Suprapubic skin (tissue), 4 donors: ENCODE measurements at places on chromosomes 3 and 15. TPM values are rescaled to one million over a fixed set of nuclear protein-coding genes. Genes with fewer than 3 reads are reported as not detected.

- H3K36me3 ChIP-seq, result no peaks in the 10 kb centered on the region
- H3K4me1 ChIP-seq, result no peaks in the 10 kb centered on the region
- H3K27me3 ChIP-seq, result no peaks in the 10 kb centered on the region
- no peak for DNase-seq
- no peak overlapping the region for H3K4me3 ChIP-seq
Observed at GRCh38 chr15:30033763-30034162, 49.0 kb upstream of the GOLGA8J start.

The BNC1 gene
- total RNA-seq, result 72.4 TPM

DNA sequence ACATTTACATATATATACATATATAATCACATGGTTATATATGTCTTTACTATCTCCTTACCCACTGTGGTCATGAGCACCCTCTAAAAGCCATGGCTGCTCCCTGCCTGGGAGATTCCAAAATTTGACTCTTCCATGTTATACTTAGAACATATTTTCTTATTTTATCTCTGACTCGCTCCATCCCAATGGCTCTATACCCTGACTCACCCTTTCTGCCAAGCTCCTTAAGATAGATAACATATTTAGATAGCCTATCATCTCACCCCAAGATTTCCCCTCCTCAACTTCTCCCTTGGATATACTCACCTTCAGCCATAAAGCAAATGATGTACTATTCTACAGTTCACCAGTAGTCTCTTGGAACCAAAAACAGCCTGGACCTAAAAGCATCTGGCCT lies 65.1 kb downstream of the CD200R1L start:
- H3K27ac ChIP-seq, result no peak overlapping the region
- H3K4me1 ChIP-seq, result peaks cover 40% of the 10 kb centered on the region
- no peak overlapping the region for H3K4me3 ChIP-seq
- no peaks in the 10 kb centered on the region for H3K36me3 ChIP-seq
- no peak for DNase-seq
- no peaks in the 10 kb centered on the region for H3K27me3 ChIP-seq

The FRMD4B gene
- 53.8 TPM for total RNA-seq

The KBTBD13 gene
- not detected for total RNA-seq

GRCh38 chr3:76245622-76246021 lies 460.3 kb upstream of the ZNF717 start:
- DNase-seq, result no peak
- H3K36me3 ChIP-seq, result no peaks in the 10 kb centered on the region
- H3K4me1 ChIP-seq, result no peaks in the 10 kb centered on the region
- no peak overlapping the region for H3K4me3 ChIP-seq
- H3K27ac ChIP-seq, result no peak overlapping the region
- no peaks in the 10 kb centered on the region for H3K27me3 ChIP-seq

DNA sequence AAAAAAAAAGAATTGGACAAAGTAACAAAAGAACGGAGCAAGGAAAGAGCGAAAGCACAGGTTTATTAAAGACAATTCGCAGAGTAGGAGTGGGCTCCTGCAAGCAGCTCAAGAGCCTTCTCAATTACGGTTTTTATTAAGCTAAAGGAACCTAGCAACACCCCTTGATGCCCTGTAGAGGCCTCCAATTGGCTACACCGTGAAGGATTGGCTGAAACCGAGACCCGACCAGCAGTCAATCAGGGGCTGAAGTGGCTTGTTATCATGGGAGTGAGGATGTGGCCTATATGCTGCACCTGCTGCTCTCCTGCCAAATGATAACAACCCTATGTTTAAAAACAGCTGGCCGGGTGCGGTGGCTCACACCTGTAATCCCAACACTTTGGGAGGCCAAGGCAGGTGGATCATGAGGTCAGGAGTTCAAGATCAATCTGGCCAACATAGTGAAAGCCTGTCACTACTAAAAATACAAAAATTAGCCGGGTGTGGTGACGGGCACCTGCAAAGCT lies 20.4 kb upstream of the AP3B2 start:
- no peak overlapping the region for H3K4me3 ChIP-seq
- H3K27me3 ChIP-seq, result no peaks in the 10 kb centered on the region
- no peak for DNase-seq
- H3K27ac ChIP-seq, result no peak overlapping the region
- no peaks in the 10 kb centered on the region for H3K4me1 ChIP-seq
- no peaks in the 10 kb centered on the region for H3K36me3 ChIP-seq

- no peaks in the 10 kb centered on the region for H3K27me3 ChIP-seq
- H3K36me3 ChIP-seq, result no peaks in the 10 kb centered on the region
- H3K27ac ChIP-seq, result no peak overlapping the region
- no peak for DNase-seq
Observed at GRCh38 chr3:81045976-81046375, 715.5 kb downstream of the GBE1 start.

DNA sequence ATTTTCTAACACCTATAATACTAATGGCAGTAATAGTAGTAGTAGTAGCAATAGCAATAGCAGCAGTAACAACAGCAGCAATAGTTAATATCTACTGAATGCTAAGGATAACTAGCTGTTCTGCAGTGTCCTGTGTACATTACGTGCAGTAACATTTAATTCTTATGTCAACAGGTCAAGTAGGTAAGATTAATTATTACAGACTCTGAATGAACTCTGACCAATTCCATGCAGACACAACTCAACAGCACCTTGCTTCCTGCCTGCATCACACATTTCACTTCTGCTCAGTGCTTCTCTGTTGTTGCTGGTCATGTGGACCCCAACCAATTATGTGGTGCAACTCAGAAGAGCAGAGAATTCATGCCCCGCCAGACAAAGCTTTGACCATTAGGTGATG lies 39.9 kb upstream of the ARHGEF26 start:
- H3K4me1 ChIP-seq, result no peaks in the 10 kb centered on the region
- no peaks in the 10 kb centered on the region for H3K36me3 ChIP-seq
- no peaks in the 10 kb centered on the region for H3K27me3 ChIP-seq
- DNase-seq, result no peak
- no peak overlapping the region for H3K27ac ChIP-seq

DNA sequence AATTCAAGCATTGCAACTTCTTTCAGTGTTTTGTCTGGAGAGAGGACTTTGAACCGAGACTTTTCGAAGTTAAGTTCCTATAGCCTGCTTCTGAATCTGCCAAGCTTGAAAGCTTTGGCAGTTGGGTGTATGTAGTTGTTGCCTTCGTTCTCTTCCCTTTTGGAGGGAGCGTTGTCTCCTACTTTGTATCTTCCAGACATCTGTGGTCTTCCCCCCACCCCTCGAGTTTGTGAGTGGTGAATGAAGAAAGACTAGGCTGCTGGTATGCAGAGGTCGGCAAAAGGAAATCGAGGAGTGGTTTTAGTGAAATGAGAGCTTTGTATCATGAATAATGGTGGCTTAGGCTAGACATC lies 1.3 kb downstream of the CTNNB1 start:
- peak overlapping the region; percentile 98 for H3K4me3 ChIP-seq
- no peaks in the 10 kb centered on the region for H3K36me3 ChIP-seq
- DNase-seq, result no peak
- peak overlapping the region; percentile 100 for H3K27ac ChIP-seq

- no peaks in the 10 kb centered on the region for H3K27me3 ChIP-seq
- H3K4me3 ChIP-seq, result no peak overlapping the region
- no peak overlapping the region for H3K27ac ChIP-seq
- no peaks in the 10 kb centered on the region for H3K4me1 ChIP-seq
- DNase-seq, result no peak
- H3K36me3 ChIP-seq, result no peaks in the 10 kb centered on the region
Observed at GRCh38 chr3:150789451-150789850, 26.5 kb upstream of the SIAH2 start.

The SAMMSON gene
- 0.89 TPM for total RNA-seq

DNA sequence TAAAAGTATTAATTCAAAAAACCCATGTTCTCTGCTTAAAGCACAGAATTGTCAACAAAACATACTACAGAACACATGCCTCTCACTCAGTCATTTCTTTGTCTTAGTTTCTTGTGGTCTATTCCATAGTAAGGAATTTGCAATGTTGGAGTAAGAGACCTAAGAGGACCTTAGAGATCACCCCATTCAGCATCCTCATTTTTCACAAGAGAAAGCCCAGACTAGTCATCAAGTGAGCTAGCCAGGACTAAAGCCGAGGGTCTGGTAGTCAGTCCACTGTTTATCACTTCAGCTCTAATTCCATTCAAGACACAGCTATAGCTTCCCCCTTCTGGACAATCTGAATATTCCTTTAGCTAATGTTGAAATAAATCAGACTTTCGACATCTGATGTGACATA lies 601.1 kb downstream of the FHIT start:
- no peak for DNase-seq
- H3K36me3 ChIP-seq, result no peaks in the 10 kb centered on the region
- H3K27me3 ChIP-seq, result no peaks in the 10 kb centered on the region
- no peak overlapping the region for H3K4me3 ChIP-seq
- no peaks in the 10 kb centered on the region for H3K4me1 ChIP-seq
- H3K27ac ChIP-seq, result no peak overlapping the region

The MYL3 gene
- total RNA-seq, result not detected

The EIF4E3 gene
- total RNA-seq, result 14.0 TPM

The ABHD17C gene
- 15.6 TPM for total RNA-seq

DNA sequence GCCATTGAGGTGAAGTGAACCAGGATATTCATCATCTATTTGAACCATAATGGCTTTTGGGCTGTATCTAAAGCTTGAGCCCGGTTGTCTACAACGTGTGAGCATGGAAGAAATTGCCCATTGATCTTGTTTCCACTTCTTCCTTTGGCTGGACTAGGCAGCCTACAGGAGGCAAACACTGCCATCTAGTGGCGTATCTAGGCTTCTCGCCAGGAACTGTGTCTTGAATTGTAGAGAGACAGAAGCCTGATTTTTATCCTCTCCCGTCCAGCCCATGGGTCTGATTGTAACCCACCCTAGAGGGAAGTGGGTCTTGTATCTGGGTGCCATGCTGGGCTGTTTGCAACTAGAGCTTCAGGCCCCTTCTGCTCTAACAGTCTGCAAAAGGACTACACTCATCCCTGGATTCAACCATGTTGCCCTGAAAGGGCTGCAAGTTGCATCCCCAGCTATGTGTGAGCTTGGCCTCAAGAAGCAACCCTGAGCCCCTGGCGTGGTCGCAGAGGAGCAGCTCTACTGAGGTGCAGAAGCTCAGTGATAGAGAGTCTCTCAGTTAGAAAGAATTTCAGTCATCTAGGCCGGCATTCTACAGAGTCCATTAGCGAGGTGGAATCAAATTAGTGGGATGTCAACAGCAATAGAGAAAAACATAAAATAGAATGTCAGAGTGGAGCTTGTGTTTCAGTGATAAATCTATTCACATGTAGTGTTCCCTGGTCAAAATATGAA lies 170.2 kb upstream of the UMPS start:
- no peak overlapping the region for H3K4me3 ChIP-seq
- peak; percentile 74 for DNase-seq
- H3K4me1 ChIP-seq, result peaks cover 26% of the 10 kb centered on the region
- no peaks in the 10 kb centered on the region for H3K27me3 ChIP-seq
- no peaks in the 10 kb centered on the region for H3K36me3 ChIP-seq

DNA sequence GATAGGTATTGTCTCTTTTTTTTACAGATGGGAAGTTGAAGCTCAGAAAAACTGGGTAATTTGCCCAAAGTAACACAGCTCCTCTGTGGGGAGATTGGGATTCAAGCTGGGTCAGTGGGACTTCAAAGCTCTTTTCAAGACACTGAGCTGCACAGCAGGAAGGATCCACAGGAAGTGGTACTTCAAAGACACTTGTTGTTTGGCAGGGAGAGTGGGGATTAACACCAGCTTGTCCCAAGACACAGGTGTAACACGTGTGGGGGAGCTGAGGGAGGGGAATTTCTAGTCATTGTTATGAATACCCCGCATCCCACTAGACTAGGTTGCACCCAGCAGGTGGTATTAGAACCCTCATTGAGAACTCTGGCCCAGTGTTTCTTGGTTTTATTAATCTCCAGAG lies 116.0 kb downstream of the FOXB1 start:
- H3K4me1 ChIP-seq, result no peaks in the 10 kb centered on the region
- no peak overlapping the region for H3K27ac ChIP-seq
- H3K27me3 ChIP-seq, result peaks cover 41% of the 10 kb centered on the region

GRCh38 chr3:169980055-169980454 lies 13.4 kb downstream of the SEC62 start:
- H3K4me1 ChIP-seq, result no peaks in the 10 kb centered on the region
- no peak for DNase-seq
- peaks cover 87% of the 10 kb centered on the region for H3K36me3 ChIP-seq
- no peak overlapping the region for H3K4me3 ChIP-seq
- no peak overlapping the region for H3K27ac ChIP-seq

GRCh38 chr3:69710153-69710977 lies 28.9 kb upstream of the MITF start:
- no peaks in the 10 kb centered on the region for H3K36me3 ChIP-seq
- H3K27me3 ChIP-seq, result no peaks in the 10 kb centered on the region
- no peak for DNase-seq
- H3K27ac ChIP-seq, result no peak overlapping the region

DNA sequence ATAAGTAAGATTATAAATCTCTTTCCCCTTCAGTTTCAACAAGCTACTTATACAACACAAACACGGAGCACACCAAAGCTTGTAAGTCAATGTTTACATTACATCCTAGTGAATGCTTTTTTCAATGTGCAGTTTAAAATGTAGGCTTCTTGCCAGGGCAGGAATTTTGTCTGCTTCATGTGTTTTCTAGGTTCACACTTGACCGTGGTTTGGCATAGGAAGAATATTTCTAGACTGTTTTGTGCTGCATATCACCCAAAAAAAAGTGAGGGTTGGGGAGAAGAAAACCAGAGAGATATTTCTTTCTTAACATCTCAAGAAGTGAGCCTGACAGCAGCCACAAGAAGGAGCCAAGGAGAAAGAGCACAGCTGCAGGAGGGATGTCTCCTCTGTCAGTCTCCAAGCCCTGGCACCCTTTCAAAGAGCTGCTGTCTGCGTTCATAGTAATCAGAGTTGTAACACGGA lies 255.8 kb downstream of the MEIS2 start:
- H3K27me3 ChIP-seq, result peaks cover 7% of the 10 kb centered on the region
- no peaks in the 10 kb centered on the region for H3K36me3 ChIP-seq
- H3K27ac ChIP-seq, result no peak overlapping the region
- H3K4me1 ChIP-seq, result no peaks in the 10 kb centered on the region
- H3K4me3 ChIP-seq, result no peak overlapping the region

DNA sequence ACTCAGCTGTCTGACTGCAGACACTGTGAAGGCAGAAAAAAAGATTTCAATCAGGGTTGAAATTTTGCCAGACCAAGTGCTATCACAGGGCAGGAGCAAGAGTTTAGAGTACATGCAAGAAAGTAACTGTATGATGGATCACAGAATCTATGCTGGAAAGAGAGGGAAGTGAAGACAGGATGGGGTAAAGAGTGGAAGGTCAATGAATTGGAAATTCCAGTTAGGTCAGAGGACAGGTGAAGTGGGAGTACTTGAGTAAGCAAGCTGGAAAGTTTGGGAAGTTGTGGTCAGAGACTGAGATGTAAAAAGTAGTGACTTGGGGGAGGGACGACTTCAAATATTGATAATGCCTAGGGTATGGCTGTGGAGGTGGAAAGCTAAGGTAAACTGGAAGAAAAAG lies 7.2 kb downstream of the SPG11 start:
- H3K4me1 ChIP-seq, result peaks cover 8% of the 10 kb centered on the region
- H3K27ac ChIP-seq, result no peak overlapping the region
- peaks cover 73% of the 10 kb centered on the region for H3K36me3 ChIP-seq
- no peaks in the 10 kb centered on the region for H3K27me3 ChIP-seq
- no peak overlapping the region for H3K4me3 ChIP-seq
